ENCODE measurements at places on chromosomes 5 and 9. TPM values are rescaled to one million over a fixed set of nuclear protein-coding genes. Genes with fewer than 3 reads are reported as not detected.

The PPP1R26 gene
- total RNA-seq: 16.1 TPM

The SLC6A7 gene
- total RNA-seq: 4.4 TPM

The EFNA5 gene
- total RNA-seq: 11.7 TPM

The SLIT3 gene
- 18.5 TPM for total RNA-seq

The MELK gene
- total RNA-seq: 12.6 TPM

The ADAMTSL2 gene
- 3.7 TPM for total RNA-seq

The DPYSL3 gene
- 200 TPM for total RNA-seq

The GRM6 gene
- under 0.01 TPM for total RNA-seq

The LRRC26 gene
- 0.30 TPM for total RNA-seq

The TGFBI gene
- 245 TPM for total RNA-seq

The ADGRV1 gene
- total RNA-seq: 114 TPM

The OR13C5 gene
- total RNA-seq: not detected

The PCDHGB3 gene
- 8.3 TPM for total RNA-seq

The GKAP1 gene
- total RNA-seq: 14.8 TPM

The PCDHGA11 gene
- total RNA-seq: 15.0 TPM

The BAAT gene
- total RNA-seq: 0.22 TPM

The ADGRD2 gene
- 0.50 TPM for total RNA-seq

The TAF9 gene
- total RNA-seq: 54.5 TPM

The CER1 gene
- 0.72 TPM for total RNA-seq

The FBP1 gene
- 1.0 TPM for total RNA-seq

The EQTN gene
- total RNA-seq: 1.9 TPM

The TMC1 gene
- total RNA-seq: 0.39 TPM

The TAS2R1 gene
- 0.69 TPM for total RNA-seq

The AGXT2 gene
- 0.11 TPM for total RNA-seq

The OCLN gene
- 10.0 TPM for total RNA-seq

The PCDHGA5 gene
- total RNA-seq: 7.9 TPM
